ENCODE measurements at places on chromosomes 12 and 14. TPM values are rescaled to one million over a fixed set of nuclear protein-coding genes. Genes with fewer than 3 reads are reported as not detected.

The HCAR3 gene
- total RNA-seq = not detected

The INSM2 gene
- not detected for total RNA-seq

The JAG2 gene
- total RNA-seq = 4.0 TPM

The IGFBP6 gene
- 417 TPM for total RNA-seq

The CDK4 gene
- 152 TPM for total RNA-seq

The ADAMTS20 gene
- total RNA-seq = not detected

The KRT82 gene
- not detected for total RNA-seq

The SIX1 gene
- 4.6 TPM for total RNA-seq

All from smooth muscle cell of the pulmonary artery (primary cell).